Neural crest cell (in vitro differentiated cells): ENCODE measurements at places on chromosomes 12 and 14. TPM values are rescaled to one million over a fixed set of nuclear protein-coding genes. Genes with fewer than 3 reads are reported as not detected.

GRCh38 chr12:40566271-40566670 is 126.0 kb upstream of the CNTN1 start:
- DNase-seq, result no peak

DNA sequence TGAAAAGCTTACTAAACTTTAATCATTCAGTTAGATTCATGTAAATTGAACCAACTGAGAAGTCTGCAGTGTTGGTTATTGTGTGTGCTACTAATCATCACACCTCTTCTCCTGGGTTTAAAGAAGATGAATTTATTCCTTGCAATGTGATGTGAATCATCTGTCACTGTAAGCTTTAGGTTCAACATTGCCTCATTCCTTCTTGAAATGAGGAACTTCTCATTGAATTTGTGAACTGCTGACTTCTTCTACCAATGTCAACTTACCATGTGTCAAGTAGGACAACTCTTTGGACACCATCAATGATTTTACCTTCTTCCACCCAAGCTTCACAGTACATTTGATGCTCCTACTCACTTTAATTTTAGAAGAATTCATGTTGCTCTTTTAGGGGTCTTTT is 17.4 kb upstream of the PRB2 start:
- DNase-seq, result no peak

The FIGNL2 gene
- total RNA-seq, result 38.0 and 39.7 TPM in 2 replicates

DNA sequence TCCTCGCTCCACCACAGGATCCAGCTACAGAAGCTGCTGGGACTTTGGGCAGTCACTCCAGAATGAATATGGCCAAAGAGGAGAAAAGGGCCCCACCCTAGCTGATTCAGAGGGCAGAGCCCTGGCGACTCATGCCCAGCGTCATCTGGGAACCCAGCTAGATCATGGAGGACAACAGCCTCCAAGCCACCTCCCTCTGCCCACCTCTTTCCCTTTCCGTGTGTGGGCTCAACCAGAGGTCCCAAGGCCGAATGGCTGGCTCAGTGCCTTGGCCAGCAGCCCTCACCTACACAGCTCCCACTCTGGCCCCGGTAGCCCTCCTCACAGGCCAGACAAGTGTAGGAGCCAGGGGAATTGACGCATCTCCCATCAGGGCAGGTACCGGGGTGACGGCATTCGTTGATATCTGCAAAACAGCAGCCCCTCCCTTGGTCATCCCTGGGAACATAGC is 17.4 kb downstream of the ISCA2 start:
- DNase-seq, result no peak

The PLEK2 gene
- not detected in 2 replicates for total RNA-seq

DNA sequence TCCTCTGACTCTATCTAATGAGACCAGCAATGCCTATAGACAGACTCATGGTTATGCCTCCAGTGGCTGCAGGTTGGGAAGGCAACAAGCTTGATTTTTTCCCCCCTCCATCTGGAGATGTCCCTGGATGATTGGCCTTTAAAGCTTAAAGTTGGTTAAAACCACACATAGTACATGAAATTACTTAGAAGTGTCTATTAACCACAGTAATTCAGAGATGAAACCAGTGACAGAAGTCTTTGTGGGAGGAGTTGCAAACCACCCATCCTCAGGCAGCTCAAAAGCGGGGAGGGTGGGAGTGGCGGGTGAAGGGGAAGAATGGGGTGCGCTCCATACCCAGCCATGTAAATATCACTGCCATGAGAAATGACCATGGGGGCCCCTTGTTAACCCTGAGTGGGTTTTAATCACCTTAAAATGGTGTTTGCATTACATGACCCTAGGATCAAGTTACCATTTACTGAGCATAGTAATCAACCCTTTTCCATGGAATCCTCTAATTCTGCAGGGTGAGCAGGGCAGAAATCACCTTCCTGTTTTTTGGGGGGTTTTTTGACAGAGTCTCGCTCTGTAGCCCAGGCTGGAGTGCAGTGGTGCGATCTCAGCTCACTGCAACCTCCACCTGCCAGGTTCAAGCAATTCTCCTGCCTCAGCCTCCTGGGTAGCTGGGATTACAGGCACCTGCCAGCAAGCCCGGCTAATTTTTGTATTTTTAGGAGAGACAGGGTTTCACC is 133.5 kb downstream of the FOXN3 start:
- no peak for DNase-seq

The GRIN2B gene
- total RNA-seq, result 1.0 and 1.1 TPM in 2 replicates

- no peak for DNase-seq
These were observed 4.4 kb upstream of the FUT8 start for GRCh38 chr14:65408113-65408512.

DNA sequence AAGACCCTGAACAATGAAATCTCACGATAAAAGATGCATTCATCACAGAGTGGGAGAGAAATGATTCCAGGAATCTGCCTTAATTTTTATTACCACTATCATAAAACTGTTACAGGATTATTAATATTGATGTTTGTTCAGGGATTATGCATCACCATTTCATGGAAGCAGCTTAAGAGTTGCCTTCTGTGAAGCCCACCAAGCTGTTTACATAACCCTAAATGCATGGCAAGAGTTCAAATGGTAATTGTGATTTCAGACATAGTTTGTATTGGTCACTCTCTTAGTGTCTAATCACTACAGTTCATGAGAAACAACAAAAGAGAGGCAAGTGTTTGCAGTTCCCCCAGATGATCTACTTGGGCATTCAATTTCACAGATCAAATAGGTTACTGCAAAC is 527.7 kb downstream of the RPS29 start:
- DNase-seq, result no peak

The AQP2 gene
- not detected in 2 replicates for total RNA-seq

DNA sequence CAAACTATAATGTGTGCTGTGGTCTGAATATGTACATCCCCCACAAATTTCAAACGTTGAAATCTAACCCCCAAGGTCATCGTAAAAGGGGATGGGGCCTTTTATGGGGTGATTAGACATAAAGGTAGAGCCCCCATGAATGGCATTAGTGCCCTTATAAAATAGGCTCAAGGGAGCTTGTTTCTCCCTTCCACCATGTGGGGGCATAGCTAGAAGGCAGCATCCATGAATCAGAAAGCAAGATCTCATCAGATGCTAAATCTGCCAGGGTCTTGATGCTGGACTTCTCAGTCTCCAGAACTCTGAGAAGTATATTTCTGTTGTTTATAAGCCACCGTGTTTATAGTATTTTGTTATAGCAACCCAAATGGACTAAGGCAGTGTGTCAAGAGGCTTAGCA is 33.4 kb upstream of the IGF1 start:
- DNase-seq, result no peak

GRCh38 chr12:126966498-126966897 is 1300.5 kb upstream of the TMEM132C start:
- DNase-seq, result no peak

The SIX6 gene
- not detected in 2 replicates for total RNA-seq

The OAS2 gene
- total RNA-seq, result not detected in 2 replicates

DNA sequence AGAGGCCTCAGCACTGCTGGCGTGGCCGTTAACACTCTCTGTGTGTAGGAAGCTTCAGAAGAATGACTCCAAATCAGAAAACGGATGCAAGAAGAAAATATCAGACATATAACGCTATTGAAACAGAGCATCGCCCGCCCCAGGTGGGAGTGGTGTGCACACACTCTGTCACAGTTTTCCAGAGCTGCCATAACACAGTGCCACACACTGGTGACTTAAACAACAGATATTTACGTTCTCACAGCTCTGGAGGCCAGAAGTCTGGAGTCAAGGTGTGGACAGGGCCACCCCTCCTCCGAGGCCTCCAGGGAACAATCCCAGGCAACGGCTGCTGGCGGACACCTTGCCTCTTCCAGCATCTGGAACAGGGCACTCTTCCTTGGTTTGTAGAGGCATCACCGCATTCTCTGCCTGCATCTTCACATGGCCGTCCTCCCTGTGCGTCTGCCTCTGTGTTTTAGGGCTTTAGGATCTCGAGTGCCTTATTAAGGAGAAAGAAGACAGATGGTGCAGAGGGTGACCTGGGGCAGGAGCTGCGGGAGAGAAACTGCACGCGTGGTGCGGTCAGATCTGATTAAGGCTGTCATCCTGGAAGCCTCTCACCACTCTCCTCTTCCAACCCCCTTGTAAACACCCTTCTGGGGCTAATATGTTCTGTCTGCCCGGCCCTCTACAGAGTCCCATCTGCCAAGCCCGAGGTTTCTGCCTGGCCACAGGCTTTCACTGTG is 141.0 kb downstream of the SLC15A4 start:
- DNase-seq, result no peak

The CLMN gene
- total RNA-seq, result 7.7 and 8.9 TPM in 2 replicates

DNA sequence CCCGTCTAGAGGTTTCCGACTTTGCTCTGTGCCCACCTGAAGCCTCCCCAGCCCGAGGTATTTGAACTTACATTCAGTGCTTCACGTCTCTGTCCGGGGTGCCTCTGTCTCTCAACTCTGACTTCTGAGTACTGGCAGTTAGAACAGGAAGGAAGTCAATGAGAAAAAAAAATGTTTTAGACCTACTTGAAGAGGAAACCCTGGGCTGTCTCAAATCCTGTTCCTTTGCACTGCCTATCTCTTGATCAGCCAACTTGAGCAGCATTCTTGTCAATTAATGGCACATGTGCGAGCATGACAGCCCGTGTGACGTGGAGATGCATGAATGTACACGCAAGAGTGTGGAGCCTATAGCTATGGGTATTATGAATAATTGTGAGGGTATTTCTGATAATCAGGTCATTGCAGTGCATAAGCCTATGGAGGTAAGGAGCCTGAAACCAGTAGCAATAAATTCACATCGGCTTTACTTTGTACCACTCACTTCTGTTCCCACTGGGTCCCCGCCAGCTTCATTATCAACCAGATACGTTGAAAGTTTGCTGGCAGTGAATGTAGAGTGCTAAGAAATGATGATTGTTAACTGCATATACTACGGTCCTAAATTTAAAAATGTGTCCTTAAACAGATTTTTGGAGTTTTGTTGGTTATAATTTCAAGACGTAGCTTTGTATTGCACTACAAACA is at the start of gene ARHGDIB:
Gene ARHGDIB (minus strand): TSS at position 136 of the 687 bp plus-strand sequence. CDS start 10,889 bp downstream, outside the sequence.
- DNase-seq, result no peak

DNA sequence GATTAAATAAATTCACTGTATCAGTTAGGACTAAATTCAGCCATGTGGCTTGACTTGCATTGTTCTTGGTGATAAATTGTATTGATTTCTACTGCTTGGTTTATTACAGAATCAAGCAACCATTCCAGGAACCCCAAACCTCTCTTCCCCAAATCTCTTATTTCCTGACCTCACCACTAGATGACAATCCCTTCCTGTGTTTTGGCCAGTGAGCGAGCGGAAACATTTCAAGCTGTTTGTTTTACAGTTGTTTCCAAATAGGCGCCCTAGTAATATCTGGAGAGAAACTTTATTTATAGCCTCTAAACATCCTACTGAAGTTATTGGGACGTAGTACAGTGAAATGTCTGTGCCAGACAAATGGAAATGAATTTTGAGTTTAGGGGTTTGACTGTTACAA is 161.1 kb downstream of the SNAPC1 start:
- no peak for DNase-seq

DNA sequence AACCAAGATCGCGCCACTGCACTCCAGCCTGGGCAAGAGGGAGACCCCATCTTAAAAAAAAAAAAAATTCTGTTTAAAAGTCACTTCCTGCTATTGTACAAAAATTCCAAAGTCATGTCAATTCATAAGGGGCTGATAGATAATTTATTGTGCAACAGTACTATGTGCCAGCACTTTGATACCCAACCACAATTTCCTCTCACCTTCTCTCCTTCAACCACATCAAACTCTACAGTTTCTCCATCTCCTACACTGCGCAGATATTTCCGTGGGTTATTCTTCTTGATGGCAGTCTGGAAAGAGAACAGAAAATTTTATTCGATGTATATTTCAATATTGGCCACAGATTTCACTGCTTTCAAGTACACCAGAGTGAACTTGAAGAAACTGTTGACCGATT is 7.6 kb downstream of the YBX3 start:
- no peak for DNase-seq

- DNase-seq, result no peak
These were observed 190.0 kb upstream of the C14orf180 start for GRCh38 chr14:104389326-104390220.

DNA sequence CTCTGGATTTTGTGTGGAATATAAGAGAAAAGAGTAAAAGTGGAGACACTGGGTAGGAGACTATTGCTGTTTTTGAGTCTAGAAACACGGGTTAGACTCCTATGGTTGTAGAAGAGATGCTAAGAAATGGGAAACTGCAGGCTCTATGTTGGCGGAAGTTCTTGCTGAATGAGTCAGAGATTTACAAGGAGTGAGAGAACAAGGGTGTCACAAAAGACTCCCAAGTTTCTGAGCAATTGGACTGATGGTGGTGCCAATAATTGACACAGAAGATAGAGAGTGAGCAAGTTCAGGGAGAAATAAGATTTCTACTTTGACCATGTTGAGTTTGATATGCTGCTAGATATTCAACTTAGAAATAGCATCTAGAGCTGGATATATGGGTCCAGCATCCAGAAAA is 2.6 kb upstream of the PRKD1 start:
- DNase-seq, result no peak

- no peak for DNase-seq
These were observed 84.6 kb upstream of the ATF7IP start for GRCh38 chr12:14280921-14281320.

GRCh38 chr12:42213023-42213422 is 25.0 kb downstream of the YAF2 start:
- DNase-seq, result no peak

The IL26 gene
- total RNA-seq, result not detected in 2 replicates

GRCh38 chr14:68970038-68970612 is 9.0 kb downstream of the ACTN1 start:
- DNase-seq, result no peak

DNA sequence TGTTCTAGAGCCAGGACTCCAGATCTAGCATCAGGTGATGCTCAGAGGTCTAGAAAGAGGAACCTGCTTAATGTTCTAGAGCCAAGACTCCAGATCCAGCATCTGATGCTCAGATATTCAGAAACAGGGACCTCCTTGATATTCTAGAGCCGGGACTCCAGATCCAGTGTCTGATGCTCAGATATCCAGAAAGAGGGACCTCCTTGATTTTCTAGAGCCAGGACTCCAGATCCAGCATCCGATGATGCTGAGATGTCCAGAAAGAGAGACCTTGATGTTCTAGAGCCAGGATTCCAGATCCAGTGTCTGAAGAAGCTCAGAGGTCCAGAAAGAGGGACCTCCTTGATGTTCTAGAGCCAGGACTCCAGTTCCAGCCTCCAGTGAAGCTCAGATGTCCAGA is 36.9 kb downstream of the MEG3 start:
- DNase-seq, result no peak

DNA sequence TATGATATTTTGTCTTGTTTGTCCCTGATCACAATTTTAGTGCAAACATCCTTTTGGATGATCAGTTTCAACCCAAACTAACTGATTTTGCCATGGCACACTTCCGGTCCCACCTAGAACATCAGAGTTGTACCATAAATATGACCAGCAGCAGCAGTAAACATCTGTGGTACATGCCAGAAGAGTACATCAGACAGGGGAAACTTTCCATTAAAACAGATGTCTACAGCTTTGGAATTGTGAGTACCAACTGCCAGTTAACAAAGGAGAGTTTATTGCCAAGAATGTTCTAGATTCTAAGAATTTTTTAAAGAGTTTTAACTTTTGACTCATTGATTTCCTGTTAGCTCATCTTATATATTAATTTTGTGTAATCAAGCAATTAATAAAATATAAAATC is 55.4 kb downstream of the IRAK3 start:
- no peak for DNase-seq

- DNase-seq, result no peak
These were observed 48.4 kb upstream of the NID2 start for GRCh38 chr14:52117111-52117832.

- DNase-seq, result no peak
These were observed 15.9 kb downstream of the PLEKHG3 start for GRCh38 chr14:64720131-64720576.
